ENCODE measurements at places on chromosomes 3 and 15.
A peak's percentile ranks its signal among the peaks of the same experiment; 100 is the strongest.

DNA sequence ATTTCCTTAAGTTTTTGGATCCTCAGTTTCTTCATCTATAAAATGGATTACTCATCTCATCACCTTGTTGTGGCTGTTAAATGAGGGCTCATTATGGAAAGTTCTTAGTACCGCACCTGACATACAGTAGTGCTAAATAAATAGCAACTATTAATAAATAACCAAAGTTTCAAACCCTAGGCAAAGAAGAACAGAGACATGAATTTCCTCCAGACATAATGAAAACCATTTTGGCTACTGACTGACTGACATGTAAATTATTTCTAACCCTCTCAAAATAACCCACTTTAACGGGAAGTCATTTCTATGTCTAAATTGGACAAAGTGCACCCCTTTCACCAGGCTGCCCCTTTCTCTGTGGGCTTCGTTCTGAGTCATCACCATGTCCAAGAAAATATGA lies 17.4 kb upstream of the KLHL6 start:
- DNase-seq = no peak

DNA sequence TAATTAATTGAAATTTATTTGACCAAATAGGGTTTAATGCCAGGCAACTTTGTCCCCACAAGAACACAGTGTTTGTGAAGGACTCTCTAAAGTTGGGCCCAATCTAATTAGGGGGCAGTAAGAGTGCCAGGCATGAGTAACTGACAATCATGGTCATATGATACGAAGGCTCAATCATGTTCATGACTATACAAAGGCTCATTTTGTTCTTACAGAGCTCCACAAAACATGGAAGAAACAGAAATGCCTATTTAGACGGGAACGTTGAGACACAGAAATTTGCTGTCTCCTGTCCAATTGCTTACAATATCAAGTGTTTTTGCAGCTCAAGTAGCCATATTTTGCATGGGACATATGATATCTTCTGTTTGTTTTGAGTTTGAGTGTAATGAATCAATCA lies 391.1 kb downstream of the SI start:
- DNase-seq = no peak

DNA sequence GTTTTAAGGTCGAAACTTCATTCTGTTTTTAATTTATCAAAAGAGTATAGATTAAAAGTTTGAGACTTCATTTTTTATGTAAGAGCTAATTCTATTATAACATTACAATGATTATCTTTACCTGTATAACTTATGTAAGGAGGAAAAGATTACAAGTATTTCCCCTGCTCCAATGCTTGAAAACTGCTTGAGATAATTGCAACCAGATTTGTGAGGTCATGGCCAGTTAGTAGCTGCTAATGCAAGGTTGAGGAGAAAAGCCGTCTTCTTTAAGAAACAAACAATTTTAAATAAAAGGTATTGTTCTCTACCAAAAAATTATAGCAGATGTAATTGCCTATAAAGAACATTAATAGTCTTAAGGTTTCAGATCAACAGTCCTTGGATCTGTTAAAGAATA lies 208.3 kb upstream of the UBE2E2 start:
- DNase-seq = no peak

DNA sequence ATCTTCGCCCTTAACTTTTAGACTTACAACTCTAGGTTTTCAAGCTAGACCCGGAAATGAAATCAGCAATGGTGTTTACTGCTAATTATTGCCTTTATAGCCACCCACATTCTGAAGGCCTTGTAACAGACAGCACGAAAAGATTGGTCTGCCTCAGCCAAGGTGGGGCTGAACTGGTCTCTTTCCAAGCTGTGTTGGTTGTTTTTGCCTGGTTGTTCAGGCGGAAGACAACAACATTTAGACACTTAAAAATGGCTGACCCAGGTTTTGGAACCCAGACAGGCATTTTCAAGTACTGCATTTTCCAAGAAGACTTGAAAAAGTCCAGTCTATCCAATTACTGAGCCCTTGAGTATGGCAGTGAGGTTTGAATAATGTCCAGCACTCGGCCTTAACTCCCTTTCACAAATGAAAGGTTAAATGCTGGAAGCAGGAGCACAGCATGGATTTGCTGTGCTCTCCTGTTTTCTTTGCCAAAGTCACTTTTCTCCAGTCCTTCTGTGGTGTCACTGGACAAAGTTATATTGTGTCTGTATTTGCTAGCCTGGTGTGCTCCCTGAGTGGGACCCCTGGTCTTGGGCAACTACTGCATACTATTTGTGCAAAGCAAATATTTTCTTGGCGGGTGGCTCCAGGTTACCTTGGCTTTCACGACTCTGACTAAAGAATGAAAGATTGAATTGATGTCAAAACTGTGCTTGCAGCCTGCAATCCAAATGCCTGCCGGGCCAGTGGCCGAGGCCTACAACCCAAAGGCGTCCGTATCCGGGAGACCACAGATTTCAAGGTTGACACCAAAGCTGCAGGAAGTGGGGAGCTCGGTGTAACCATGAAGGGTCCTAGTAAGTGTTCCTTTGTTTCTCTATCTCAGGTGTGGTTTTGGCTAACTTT lies 93.5 kb downstream of the FLNB start:
- peak; percentile 28 for DNase-seq

GRCh38 chr3:154794391-154794790 lies 285.7 kb upstream of the MME start:
- DNase-seq = no peak

GRCh38 chr15:84872009-84872910 lies 12.2 kb upstream of the SLC28A1 start:
- no peak for DNase-seq

DNA sequence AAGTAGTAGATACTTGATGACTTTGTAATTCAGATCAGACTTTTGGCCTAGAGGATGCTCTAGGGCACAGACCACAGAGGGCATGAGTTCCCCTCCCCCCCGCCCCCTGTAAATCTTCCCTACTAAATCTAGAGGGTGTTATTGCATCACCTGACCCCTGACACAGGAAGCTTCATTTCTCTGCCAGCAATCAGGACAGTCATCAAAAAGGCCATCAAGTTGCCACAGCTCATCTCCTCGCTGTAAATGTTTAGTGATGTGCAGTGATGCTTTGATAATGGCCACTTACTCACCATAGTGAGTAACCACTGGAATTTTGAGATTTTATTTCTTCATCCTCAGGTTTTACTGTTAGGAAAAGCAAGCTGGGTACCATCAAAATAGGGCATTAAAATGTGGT lies 289.2 kb upstream of the CHRM5 start:
- DNase-seq = no peak

GRCh38 chr3:88912294-88912877 lies 195.0 kb upstream of the EPHA3 start:
- DNase-seq = no peak

DNA sequence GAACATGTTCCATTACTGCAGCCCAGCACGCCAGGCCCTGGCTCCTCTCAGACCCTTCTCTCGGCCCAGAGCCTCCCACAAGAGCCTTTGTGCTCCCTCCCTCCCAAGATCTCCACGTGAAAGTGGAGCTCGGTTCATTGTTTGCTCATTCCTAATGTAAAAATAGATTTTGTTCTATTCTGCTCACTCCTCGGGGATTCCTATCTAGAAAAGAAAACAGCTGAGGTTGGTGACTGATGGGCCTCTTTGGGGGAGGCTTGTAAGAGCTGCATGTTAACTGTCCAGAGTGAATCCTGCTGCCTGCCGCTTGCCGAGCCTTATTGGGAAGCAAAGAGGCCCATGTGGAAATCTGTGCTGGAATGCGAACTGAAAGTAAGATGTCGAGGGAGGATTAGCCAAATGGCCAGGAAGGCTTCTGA lies 267.1 kb downstream of the LRTM1 start:
- DNase-seq = no peak

GRCh38 chr15:43403616-43404015 lies 32.7 kb downstream of the TUBGCP4 start:
- DNase-seq = no peak

DNA sequence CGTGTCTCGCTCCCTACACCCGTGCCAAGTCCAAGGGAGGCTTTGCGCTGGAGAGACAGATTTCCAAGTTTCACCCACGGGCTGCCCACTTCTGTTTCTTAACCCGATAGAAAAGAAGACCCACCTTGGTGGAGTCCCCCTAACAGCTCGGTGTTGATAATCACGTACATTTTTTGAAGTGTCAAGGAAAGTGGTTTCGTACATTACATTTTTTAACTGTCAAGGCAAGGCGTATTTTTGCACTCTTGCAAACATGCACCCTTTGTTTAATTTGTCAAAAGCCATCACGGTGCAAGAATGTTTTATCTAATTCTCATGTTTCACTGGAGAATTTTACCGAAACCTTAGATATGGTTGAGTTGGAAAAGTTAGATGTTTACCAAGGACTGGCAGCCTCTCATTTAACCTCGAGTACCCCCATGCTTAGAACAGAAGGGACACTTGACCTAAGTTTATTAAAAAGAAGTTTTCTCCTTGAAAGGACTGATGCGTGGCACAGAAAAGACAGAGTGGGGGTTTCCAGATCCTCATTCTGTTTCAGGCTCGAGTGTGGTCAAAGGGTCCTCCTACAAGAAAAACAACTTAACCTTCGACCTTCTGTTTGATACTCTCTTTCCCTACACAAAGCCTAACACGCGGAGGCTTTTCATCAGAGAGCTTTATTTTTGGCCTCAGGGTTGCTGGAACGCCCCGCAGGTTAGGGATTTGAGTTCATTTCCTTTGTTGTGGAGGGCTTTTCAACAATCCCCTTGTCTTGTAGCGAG lies 882 bp downstream of the GXYLT2 start:
- DNase-seq = peak; percentile 80

GRCh38 chr3:72205297-72205826 lies 420.4 kb upstream of the PROK2 start:
- no peak for DNase-seq

- no peak for DNase-seq
Measured at GRCh38 chr3:13285007-13285567, 135.0 kb downstream of the NUP210 start.

- DNase-seq = no peak
Measured at GRCh38 chr3:153127788-153128187, 34.2 kb upstream of the RAP2B start.

- peak; percentile 44 for DNase-seq
Measured at GRCh38 chr3:126476166-126477060, 722 bp upstream of the ZXDC start.

DNA sequence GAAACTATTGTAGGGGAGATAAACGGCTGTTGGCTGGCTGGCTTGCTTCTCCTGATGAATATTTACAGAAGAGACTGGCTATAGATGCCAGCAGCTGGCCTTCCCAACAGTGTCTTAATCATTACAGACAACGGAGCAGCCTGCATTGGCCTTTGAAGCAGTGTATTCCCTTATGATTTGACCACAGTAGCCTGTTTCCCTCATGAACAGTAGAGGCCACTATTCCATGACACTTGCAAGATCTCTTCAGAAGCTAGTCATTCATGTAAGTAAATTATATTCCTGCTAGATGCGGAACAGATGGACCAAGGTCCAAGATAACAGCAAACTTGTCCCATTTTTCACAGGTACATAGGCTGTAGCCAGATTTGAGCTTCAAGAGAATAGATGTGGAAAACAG lies 47.3 kb downstream of the TMCO5A start:
- DNase-seq = no peak

DNA sequence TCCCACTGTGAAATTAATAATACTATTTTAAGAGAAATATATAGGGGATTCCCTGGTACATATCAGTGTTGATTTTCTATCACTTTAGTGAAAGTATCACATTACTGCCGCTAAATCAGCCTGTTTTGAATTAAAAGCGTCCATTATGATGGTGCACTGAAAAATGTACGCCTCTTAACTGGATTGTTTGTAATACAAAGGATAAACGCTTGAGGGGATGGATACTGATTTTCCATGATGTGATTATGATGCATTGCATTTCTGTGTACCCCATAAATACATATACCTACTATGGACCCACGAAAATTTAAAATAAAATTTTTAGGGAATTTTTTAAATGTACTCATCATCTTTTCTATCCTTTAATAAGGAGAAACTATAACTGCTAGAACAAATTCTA lies 478.6 kb downstream of the MAGI1 start:
- no peak for DNase-seq

GRCh38 chr3:54773271-54773670 lies 154.6 kb downstream of the LRTM1 start:
- no peak for DNase-seq

- DNase-seq = no peak
Measured at GRCh38 chr3:46990573-46991374, 11.3 kb downstream of the NBEAL2 start.

- DNase-seq = no peak
Measured at GRCh38 chr3:193873426-193874201, 262.3 kb upstream of the HES1 start.

DNA sequence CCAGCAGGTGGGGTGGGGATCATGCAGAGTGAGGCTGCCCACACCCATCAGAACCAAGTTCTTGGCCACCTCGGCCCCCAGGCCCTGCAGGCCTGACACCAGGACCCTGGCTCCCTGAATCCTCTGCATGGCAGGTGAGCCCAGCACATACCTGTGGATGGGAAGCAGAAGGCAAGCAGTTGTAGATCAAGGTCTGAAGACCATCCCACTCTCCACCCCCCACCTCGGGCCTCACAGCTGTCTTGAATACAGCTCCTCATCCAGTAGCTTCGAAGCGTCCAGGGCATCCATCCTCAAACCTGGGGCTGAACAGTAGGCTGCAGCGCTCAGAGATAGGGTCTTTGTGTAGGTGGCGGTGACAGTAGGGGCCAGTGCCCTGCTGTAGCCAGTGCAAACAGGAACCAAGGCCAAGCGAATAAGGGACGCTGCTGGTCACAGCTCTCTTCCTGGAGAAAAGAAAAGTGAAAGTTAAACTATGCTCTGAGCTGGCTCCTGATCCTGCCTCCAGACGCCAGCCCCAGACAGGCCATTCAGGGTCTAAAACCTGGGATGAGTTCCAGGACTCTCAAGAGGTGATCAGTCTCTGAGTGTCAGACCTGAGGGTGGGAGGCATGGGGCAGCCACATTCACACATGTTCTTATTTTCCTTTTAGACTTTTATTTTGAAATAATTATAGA lies at the start of gene UBA7:
UBA7 (minus strand) TSS at position 457 of the 678 bp plus-strand sequence; CDS start at position 291, 166 bp downstream.
- DNase-seq = no peak

DNA sequence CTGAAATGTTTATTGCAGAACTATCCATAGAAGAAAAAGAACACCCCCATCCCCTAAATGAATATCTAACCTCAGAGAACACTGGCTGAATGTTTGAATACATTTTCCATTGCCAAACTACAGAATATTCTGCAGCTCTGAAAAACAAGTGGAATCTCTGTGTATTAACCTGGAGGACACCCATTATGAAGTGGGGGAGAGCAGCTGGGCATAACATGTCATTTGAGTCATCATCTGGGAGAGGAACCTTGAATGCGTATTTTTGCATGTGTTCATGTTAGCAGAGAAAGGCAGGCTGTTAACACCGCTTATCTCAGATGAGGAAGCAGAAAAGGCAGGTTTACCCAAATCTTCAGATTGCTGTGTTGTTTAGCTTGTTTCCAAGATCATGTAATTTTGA lies 31.5 kb downstream of the ESYT3 start:
- DNase-seq = no peak

GRCh38 chr15:20643024-20643770 lies 101.6 kb upstream of the GOLGA6L6 start:
- DNase-seq = no peak

DNA sequence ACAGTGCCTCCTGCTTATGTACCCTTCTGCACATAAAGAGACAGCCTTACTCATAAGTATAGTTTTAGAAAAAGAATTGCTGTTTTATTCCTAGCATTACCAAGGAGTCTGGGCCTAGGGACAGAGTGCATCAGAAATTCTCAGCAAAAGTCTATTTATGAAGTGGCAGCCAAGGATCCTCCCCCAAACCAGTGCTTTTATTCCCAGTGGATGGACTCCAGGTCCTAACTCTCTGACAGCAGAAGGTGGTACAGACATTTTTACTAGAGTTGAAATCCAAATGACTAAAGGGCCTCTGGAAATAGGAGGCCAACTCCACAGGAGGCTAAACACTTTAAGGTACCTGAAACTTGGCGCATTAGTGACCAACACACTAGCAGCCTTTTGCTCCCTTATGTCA lies 407.2 kb upstream of the TPRG1 start:
- DNase-seq = no peak

Measured in Jurkat, Clone E6-1 (cell line).